Activated CD8-positive, alpha-beta T cell treated with anti-CD3 and anti-CD28 coated beads, Interleukin-2, amount 10 ng/mL, durations not matched to agents 7 days and 5 days (primary cell): ENCODE measurements at places on chromosomes 7 and 10.

- DNase-seq: no peak
These were observed 32.3 kb downstream of the OAT start for GRCh38 chr10:124386186-124387077.

DNA sequence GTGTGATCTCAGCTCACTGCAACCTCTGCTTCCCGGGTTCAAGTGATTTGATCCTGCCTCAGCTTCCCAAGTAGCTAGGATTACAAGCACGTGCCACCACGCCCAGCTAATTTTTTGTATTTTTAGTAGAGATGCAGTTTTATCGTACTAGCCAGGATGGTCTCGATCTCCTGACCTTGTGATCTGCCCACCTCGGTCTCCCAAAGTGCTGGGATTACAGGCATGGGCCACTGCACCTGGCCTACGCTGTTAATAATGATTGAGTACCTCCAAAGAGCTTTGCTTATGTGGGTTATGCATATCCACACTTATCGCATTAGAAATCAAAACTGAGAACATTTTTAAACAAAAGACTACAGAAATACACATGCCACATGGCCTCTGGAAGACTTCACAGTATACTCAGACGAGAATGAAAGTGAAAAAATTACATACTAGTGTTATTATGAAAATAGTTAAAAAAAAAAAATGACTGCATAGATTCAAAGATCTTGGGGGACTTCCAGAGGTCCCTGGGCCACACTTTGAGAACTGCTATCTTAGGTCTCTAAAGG lies 25.4 kb downstream of the RPP38 start:
- no peak for DNase-seq

DNA sequence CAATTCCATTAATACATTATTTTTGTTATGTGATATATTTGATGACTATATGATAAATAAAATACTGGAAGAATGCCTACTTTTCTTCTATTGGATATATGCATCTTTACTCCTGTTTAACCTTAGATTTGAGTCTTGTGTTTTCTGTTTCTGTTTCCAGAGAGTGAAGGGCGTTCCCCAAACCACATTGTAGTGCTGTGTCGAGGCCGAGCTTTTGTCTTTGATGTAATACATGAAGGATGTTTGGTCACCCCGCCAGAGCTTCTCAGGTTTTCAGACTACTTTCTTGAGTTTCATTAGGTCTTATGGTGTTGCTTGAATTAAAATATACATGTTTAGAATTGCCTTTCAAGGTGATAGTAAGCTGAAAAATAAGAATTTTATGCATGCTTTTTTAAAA lies 23.8 kb downstream of the CROT start:
- peak; percentile 71 for DNase-seq

GRCh38 chr10:133125901-133126300 lies 34.1 kb upstream of the KNDC1 start:
- no peak for DNase-seq

DNA sequence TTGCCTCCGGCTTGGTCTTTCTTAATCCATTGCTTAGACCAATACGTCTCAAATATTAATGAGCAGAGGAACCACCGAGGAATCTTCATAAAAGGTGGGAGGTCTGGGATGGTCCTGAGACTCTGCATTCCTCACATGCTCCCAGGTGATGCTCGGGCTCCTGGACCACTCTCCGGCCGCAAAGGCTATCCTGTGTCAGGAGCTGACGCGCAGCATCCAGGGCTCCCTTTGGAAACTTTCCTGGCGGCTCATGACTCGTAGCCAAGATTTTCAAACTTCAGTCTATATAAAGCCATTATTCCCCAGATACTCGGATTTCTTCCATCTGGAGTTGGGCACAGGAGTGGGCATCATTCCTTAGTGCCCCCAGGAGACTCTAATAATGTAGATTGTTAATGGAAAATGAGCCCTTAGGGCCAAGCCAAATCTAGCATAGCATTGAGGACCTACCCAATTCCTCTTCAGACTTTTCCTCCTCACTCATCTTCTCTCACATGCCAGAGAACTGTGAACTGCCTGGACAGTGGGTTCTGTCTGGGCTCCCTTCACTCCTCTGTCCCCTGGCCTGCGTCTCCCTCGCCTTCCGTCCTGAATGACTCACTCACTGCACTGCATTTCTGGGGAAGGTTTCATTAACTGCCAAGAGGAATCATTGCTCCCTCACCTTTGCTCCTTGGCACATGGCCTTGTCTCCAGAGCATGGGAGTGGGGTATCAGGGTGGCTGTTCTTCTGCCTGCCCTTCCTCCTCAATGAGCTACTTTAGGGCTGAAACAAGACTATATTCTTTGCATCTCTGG lies 89.3 kb downstream of the MKI67 start:
- no peak for DNase-seq

DNA sequence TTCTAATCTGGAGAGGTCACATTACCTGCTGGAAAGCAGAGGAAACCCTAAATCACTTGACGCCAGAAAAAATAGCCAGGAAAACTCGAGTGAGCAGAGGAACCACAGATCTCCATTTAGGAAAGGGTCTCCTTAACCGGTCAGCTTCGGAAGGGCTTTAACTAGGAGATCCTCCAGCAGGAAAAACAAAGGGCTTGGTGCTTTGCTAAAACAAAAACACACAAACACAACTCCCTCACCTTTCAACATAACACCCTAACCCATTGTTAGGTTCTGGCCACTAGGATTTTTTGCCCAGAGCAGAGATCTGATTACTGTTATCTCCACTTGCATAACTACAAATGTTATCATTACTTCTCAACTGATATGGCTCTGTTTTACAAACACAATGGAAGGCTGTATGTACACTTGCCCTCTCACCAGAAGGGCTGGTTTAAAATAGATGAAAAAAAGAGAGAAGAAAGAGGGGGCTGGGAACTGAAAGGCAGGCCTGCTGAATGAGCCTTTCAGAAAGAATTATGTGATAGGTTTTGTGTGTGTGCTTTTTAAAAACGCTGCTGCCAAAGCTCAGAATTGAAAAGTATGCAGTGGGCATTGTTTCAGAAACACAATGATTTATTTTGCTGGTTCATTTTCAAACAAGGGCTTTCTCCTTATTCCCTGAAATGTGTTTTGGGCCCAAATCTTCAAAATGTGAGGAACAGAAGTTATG lies 161.5 kb downstream of the FGFR2 start:
- DNase-seq: no peak

GRCh38 chr10:84267503-84268126 lies 22.8 kb downstream of the RGR start:
- DNase-seq: peak; percentile 81

- no peak for DNase-seq
These were observed at the start of gene ATRNL1 for GRCh38 chr10:115093286-115093775. Gene ATRNL1 (plus strand): TSS chr10:115093365. CDS start chr10:115093751, 386 bp downstream.

GRCh38 chr7:32602470-32602869 lies 107.2 kb downstream of the AVL9 start:
- no peak for DNase-seq

DNA sequence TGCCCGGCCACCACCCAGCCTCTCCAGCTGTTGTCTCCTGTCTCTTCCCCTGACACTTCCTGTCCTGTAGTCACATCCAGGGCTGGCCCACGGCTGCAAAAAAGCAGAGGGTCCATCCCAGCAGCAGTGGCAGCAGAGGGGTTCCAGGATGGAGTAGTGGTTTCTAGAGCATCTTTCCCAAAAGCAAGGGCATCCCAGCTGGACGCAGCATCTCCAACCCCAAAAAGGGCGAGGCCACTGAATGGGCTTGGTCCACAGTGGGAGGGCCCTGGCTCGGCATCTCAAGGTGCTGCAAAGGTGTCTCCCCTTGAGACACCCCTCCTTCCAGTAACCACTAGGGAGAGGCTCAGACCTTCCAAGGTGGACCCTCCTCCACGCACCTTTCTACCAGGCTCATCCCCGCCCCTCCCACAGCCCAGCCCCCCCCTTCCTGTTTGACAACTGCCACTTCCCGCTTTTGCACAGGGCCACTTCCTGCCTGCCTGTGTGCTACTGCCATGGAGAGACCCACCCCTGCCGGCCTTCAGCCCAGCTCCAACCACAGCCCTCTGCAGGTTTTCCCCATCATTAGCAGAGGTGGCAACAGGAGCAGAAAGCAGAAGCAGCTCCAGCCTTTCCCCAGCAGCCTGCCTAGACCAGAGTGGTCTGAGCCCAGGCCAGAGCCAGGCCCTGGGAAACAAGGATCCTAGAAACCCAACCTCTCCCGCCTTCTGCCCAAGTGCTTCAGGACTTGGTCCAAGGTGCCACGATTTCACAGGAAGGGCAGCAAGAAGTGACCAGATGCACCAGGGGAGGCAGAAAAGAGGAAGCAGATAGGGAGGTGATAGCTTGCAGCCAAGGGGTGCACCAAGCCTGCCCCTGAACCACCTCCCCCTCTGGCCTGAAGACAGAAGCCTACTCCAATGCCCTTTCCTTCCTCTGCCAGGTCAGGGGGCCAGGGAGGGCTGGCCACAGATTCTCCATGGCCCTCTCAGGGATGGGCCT lies 8.6 kb downstream of the CAMK2G start:
- DNase-seq: peak; percentile 72
